ENCODE measurements at places on chromosomes 7 and 10.

DNA sequence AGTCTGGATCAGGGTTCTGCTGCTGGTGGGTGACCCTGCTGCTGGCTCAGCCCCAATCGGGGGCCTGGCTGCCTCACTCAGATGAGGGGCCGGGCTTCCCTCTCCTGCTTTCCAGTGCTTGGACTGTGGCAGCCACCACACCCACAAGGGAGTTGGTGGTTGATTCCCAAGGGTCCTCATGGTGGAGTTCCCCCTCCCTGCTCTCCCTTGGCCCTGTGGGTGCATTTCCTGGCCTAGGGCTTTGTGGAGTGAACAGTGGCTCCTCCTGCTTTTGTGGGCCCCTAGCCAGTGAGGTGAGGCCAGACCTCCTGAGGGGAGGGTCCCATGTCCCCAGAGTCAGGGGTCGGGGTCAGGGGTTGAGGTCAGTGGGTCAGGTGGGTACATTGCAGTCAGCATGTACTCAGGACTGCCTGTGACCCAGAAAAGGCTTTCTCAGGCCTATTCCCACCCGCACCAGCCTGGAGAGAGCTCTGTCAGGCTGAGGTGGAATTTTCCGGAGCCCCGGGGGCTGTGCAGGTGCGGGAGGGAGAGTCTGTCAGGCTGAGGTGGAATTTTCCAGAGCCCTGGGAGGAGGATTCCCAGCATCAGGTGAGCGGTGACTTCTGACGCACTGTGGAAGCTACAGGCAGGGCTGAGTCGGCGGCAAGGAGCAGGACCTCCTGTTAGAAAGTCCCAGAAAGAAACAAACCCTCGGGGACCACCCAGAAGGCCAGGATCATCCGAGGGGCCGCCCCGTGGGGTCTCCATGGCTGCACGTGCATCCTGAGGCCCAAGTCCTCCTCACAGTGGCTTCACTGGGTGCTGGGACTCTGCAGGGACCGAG, 94.4 kb upstream of the INSIG1 start:
- DNase-seq = no peak

DNA sequence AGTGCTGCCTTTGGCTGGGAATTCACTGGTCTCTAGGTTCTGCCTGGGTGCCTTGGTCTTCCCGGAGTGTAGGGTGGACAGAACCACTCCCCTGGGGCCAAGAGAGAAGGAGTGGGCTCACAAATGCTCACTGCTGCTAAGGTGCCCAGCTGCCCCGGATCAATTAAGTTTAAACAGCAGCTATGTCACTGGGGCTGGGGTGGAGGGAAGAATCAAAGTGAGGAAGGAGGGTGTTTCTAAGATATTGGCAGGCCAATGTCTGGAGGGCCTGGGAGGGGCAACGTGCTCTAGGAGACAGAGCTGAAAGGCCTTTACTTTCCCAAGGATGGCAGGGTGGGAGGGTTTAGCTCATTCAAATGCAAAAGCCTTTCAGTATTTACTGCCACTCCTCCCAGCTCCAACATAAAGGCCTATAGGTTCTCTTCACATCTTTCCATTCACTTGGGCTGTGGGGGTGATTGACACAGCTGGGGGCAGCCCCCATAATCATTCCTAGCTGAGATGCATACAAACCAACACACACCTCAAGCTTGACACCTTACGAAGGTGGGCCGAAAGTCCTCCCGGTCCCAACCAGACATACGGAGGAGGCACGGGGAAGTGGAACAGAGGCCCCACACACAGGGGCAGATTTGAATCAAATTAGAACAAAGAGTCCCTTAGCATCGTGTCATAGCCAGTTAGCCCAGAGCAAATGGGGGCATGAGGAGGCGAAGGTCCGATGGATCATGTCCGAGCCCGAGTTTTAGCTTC, 108.0 kb upstream of the EFCAB10 start:
- DNase-seq = no peak

DNA sequence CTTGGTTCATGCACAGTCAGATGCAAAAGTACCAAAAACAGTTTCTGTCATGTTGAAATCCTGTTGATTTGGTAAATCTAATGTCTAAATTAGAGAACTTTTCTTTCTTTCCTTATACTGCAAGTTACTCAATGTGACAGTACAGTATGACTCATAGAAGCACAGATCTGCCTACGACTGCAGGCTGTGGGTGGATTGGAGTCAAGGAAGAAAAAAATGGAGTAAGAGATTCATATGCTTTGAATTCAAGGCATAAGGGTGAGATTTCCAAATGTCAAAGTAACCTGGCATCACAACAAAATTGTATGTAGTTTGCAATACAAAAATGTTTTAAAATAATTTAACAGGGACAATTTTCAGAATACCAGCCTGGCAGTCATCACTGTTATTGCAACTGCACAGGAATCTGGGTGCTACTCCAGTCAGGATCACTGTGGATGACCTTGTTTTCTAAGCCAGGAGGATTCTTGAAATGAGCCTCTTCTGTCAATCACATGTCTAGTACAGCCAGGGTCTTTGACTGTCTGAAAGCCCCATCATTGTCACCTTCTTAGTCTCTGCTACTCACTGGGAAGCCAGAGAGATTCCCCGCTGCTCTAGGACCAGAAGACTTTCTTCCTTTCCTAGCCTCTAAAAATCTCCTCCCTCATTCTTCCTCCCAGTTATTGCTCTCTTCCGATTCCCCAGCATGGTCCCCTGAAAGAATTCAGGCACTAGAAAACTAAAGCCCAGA, 83.6 kb downstream of the CD36 start:
- peak; percentile 90 for DNase-seq

GRCh38 chr7:2997014-2997413, 46.7 kb downstream of the CARD11 start:
- DNase-seq = no peak

GRCh38 chr7:117068511-117069145, 115.3 kb downstream of the ST7 start:
- no peak for DNase-seq

GRCh38 chr10:124018886-124019525, 74.4 kb downstream of the CHST15 start:
- no peak for DNase-seq

DNA sequence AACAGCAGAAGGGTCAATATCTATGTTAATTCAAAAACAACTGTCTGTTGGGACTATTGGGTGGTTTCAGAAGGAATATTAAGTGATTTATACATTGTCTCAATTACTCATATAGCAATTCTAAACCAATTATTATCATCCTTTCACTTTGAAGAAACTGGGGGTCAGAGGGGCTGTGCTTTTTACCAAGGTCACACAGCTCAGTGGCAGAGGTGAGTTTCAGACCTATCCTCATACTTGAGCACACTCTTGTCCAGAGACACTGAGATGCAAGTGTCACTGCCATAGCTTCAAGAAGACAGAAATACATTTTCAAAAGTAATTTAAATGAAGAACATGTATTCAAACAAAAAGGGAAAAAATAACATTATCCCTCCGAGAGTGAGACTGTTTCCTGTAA, 195.3 kb downstream of the ARL4A start:
- DNase-seq = no peak

- DNase-seq = no peak
These were observed 82.9 kb upstream of the PDCD4 start for GRCh38 chr10:110788620-110789385.

DNA sequence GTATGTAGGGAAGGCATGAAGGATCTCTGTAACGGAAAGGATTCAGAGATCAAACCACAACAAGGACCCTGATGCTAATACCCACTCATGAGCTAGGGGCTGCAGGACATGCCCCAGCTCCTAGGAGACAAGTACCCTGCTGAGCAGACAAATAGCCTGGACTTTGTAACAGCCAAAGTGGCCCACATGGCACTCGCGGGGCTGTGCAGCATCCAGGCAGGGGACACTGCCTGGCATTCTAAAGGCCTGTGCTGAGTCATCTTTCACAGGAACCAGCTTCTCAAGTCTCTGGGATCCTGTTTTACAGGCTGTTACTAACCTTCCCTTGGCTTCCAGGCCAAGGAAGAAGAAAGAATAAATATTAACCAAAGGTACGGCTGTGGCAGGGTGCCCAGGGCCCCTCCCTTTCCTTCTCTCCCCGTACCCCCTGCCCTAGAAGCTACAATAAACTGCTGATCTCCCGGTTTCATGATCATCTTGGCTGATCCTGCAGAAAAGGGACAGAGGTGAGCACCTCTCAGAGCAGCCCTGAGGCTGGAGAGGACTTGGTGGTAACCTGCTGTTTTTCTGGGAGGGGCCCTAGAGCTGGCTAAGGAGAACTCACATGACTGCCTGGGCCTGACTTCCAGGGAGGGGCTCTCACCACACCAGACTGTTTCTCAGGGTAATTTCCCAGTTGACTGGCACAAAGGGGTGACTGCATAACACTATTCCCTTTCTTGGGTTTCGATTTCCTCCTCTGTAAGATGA, 4.2 kb upstream of the RPEL1 start:
- DNase-seq = peak; percentile 79

- peak; percentile 61 for DNase-seq
These were observed 46.0 kb downstream of the ATAD1 start for GRCh38 chr10:87771871-87772500.

DNA sequence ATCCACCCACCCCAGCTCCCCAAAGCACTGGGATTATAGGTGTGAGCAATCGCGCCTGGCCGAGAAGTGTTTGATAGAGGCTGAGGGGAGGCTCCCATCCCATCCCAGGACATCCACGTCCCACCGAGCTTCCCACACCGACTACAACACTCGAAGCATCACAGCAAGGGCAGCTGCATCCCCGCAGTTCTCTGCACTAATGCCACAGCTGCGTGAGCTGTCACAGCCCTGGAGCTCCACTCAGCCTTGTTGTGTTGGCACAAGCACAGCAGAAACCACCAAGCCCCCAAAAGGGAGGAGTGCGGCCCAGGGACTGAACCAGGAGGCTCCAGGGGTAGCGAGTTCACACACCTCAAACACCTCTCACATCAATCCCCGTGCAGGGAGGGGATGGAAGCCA, 121.6 kb downstream of the DIP2C start:
- DNase-seq = no peak

DNA sequence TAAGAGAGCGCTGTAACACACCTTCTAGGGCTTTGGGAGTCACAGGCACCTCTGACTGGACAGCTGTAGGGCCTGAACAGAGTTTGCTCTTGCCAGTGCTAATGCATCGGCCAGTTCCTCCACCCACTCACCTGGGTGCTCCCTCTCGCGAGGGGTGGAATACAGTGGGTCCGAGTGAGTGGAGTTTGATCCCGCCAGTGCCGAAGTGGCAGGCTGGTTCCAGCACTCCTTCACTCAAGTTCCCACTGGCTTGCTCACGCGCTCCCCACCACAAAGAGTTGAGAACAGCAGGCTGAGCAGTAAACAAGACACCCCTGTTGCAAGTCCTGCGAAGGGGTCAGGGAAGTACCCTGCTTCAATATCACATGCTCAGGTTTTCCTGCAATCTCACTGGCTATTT, 91.8 kb downstream of the SNX13 start:
- DNase-seq = no peak

GRCh38 chr10:12466704-12467305, 117.5 kb downstream of the CAMK1D start:
- DNase-seq = no peak

GRCh38 chr10:97911217-97911616, 61.6 kb downstream of the GOLGA7B start:
- DNase-seq = no peak

DNA sequence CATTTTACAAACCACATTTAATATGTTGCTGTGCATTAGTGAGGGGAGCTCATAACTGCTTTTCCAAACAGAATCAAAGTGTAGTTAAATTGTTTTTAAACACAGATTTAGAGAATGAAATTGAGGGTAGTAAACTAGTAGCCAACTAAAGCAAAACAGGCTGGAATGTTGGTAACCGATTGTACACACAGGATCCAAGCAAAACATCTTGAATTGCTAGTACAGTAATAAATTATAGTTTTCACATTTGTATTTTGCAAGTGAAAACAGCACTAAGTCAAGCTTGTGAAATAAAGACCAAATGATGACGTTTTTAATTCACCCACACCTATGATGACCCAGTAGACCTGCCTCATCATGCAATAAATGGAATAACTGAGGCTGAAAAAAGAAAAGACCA, 198.3 kb downstream of the HDAC9 start:
- DNase-seq = no peak

GRCh38 chr10:100683545-100684300, 61.7 kb upstream of the PAX2 start:
- DNase-seq = no peak

GRCh38 chr10:44660271-44660670, 250.9 kb upstream of the TMEM72 start:
- DNase-seq = no peak

DNA sequence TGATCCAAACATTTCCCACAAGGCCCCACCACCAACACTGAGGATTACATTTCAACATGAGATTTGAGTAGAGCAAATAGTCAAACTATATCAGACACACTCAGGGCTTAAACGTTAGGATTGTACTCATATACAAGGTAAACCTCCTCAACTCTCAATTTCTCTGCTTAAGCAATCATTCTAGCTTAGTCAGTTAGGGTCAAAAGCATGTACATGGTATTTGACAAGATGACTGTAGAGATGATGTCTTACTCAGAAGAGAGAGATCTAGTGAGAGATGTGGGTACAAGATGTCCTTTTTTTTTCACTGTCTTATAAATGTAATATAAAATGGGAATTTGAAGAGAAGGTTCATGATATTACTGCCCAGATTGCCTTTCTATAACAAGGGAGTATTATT, 270.1 kb downstream of the PRKG1 start:
- no peak for DNase-seq

DNA sequence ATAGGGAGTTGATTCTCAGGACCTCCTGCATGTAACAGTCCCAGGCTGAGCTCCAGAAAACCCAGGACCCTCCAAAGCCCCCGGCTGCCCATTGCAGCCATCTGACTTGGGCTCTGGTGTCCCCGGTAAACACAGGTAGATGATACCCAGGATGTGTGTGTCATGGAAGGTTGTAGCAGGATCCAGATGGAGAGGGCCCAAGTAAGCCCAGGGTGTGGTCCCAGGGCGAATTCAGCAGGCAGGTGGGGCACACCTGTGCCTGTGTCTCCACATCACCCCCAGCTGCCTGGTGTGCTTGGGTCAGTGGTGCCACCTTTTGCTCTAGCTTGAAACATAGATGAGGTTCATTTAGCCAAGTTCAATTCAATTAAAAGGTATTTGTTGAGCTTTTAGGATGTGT, 524.1 kb downstream of the GLRX3 start:
- DNase-seq = no peak

- DNase-seq = no peak
These were observed 10.4 kb downstream of the NXPH1 start for GRCh38 chr7:8443576-8444467.

DNA sequence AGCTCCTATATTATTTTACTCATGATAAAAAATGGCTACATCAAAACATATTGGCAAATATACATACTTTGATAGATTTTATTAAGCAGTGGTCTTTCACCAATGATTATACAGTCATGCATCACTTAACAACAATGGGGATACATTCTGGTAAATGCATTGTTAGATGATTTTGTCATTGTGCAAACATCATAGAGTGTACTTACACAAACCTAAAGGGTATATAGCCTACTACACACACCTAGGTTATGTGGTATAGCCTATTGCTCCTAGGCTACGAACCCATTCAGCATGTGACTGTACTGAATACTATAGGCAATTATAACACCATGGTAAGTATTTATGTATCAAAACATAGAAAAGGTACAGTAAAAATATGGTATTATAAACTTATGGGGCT, 98.9 kb upstream of the IL6 start:
- DNase-seq = no peak

All from inflammatory macrophage (primary cell).